Placental pericyte (primary cell): ENCODE measurements at places on chromosomes 13 and 19. TPM values are rescaled to one million over a fixed set of nuclear protein-coding genes. Genes with fewer than 3 reads are reported as not detected.

The CLEC4M gene
- not detected in 2 replicates for total RNA-seq

The STAP2 gene
- 3.1 and 5.5 TPM in 2 replicates for total RNA-seq

The ZNF813 gene
- total RNA-seq = 2.0 and 2.2 TPM in 2 replicates

The GADD45GIP1 gene
- 15.8 and 19.3 TPM in 2 replicates for total RNA-seq

The ZNF154 gene
- 2.3 and 3.3 TPM in 2 replicates for total RNA-seq

The ZFP14 gene
- total RNA-seq = 2.2 and 3.0 TPM in 2 replicates

The ZNF790 gene
- total RNA-seq = 2.4 and 6.3 TPM in 2 replicates

The DAND5 gene
- total RNA-seq = 0.14 TPM in 1 of 2 replicates, not detected in the other

The KCNJ14 gene
- 0.29 and 0.66 TPM in 2 replicates for total RNA-seq

The TINCR gene
- total RNA-seq = 0.22 and 0.57 TPM in 2 replicates

The FLT1 gene
- 94.3 and 201 TPM in 2 replicates for total RNA-seq

The TTC9B gene
- not detected in 2 replicates for total RNA-seq

The SLITRK5 gene
- total RNA-seq = under 0.01 TPM in 1 of 2 replicates, not detected in the other

The PCDH17 gene
- 0.14 TPM in 1 of 2 replicates, not detected in the other for total RNA-seq

The DLEU7 gene
- not detected in 2 replicates for total RNA-seq
